ENCODE measurements at places on chromosomes 3 and 15.

DNA sequence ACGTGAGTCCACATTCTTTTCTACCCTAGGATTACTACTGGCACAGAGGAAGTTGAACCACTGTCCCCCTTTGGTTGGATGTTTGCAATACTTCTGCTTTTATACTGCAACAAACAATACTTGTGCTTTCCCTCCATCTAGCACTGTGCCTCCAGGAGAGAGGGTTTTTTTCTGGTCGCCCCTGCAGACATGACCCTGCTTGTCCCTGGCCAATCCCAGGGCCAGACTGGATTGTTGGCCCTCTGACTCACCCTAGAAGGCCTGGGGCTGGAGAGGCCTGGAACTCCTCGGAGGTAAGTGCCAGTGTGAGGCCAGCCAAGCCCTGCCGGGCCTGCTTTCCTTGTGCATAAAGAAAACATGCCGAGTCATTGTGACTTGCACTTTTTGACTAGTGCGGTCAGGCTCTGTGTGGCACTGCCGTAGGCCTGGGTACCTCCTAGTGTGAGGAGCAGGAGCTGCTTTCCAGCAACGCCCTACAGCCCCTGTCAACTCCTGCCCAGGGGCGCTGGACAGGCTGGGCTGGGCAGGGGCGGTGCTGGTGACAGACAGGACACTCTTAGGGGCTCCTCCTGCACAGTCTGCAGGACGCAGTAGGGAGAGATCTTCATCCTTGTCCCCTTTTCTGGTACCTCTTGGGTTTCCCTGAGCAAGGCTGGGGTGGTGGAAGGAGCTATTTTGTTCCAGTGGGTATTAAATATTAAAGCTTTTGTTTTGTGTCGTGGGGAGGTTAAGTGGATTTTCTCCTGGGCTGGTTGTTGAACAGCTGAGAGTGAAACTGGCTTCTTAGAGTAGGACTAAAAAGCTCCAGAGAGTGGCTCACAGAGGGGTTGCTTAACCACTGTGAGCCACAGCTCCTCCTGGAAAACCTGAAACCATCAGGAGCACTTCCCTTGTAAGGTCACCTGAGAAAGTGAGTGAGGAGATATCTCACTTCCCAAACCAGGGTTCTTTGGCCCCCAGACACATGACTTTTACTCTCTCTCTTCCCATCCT is 14.4 kb upstream of the TKT start:
- peak; percentile 87 for DNase-seq

DNA sequence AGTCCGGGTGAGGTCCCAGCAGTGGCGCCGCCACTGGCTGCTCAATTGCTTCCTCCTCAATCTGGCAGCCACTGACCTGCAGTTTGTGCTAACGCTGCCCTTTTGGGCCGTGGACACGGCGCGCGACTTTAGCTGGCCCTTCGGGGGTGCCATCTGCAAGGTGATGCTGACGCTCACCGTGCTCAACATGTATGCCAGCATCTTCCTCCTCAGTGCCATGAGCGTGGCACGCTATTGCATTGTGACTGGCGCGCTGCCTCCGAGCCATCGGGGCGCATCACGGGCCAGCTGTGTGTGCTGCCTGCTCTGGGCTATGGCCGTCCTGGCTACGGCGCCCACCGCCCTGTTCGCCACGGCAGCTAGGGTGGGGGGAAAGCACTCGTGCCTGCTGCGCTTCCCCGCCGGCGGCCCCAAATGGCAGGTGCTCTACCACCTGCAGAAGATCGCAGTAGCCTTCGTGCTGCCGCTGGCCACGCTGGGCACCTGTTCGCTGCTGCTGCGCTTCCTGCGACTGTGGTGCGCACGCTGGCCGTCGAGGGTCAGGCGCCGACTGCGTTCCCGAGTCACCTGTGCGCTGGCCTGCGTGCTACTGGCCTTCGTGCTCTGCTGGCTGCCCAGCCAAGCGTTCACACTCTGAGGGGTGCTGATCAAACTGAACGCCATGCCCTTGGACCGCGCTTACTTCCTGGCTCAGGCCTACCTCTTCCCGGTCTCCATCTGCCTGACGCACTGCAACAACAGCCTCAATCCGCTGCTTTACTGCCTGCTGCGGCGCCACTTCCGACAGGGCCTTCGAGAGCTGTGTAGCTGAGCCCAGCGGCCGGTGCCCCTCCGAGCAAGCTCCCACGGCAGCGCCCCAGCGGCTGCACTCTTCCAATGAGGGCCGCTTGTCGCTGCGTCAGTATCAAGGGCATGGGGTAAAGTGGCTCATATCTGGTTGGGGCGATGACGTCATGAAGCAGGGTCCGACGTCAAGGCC is 20.3 kb upstream of the ADAMTS7 start:
- DNase-seq, result no peak

DNA sequence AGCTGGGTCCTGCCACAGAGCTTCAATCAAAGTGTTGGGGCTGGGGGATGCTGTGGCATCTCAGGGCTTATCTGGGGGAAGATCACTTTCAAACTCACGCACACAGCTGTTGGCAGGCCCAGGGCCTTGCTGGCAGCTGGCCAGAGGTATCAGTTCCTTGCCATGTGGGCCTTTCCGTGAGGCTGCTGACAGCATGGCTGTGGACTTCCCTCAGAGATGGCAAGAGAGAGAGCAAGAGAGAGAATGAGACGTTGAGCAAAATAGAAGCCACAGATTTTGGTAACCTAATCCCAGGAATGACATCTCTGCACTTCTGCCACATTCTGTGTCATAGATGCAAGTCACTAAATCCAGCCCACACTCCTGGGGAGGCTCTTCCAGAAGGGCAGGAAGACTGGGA is 91.0 kb downstream of the TPRG1 start:
- DNase-seq, result no peak

GRCh38 chr3:111910806-111911205 is 51.7 kb downstream of the PHLDB2 start:
- DNase-seq, result no peak

DNA sequence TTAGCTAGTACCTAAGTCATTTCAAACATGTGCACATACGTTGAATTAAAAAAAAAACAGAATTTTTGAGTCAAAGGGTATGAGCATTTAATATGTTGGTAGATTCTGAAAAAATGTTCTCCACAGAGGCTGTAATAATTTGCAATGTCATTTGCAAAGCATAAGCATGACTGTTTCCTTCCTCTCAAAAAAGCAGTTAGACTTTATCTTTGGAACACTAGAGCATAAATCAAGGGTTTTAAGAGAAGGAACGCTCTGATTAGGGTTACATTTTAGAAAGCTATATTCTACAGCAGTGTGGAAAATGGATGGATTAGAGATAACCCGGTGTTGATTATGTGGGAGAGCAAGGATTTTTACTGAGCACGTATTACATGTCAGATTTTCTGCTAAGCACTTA is 193.7 kb downstream of the WDR72 start:
- DNase-seq, result no peak

DNA sequence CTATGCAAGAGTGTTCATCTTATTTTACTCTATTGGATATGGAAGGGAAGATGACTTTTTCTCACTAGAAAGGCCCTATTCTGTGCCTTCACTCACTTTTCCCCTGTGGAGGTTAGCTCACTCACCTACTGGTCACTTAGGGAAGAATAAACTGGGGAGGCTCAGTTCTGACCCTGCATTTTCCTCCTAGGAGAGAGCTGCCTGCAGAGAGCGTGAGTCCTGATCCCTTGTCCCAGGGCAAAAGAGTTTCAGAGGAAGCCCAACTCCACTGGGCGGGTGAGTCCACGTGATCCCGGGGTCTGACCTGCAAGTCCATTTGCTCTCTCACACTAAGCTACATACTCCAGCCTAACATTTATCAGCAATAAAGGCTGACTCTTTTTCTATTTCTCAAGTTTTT is 8.4 kb downstream of the MORC1 start:
- DNase-seq, result no peak

DNA sequence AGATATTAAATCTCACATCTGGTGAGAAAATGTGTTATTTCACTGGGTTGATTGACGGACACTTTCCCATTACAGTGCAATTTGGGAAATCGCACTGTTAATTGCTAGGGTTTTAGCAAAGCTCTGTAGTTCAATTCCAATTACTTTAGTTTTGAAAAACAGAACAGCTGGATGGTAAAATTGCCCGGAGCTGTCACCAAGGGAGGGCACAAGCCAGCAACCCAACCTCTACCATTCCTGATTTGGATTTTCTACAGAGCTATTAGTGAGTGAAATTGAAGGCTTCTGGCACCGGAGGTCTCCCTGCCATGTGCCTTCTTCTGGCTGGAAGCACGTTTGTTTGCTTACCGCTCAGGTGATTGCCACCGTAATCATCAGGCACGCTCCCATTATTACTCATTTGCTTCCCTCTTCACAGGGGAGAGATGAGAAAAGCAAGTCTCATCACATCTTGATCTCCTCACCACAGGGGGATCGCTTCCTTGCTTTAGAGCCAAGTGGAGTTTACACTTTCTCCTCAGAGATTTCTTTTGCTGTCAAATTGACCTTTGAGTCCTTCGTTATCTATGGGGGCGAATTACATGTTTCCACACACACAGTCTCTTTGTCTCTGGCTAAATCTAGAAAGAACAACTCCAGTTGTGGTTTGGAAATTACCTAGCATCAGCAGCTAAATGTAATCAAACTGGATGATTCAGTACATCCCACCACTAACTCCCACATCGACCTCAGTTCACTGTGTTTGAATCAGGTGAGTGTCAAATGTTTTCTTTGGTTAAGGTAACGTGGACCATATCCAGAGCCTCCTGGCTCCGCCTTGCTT is 421.7 kb upstream of the GOLIM4 start:
- no peak for DNase-seq

DNA sequence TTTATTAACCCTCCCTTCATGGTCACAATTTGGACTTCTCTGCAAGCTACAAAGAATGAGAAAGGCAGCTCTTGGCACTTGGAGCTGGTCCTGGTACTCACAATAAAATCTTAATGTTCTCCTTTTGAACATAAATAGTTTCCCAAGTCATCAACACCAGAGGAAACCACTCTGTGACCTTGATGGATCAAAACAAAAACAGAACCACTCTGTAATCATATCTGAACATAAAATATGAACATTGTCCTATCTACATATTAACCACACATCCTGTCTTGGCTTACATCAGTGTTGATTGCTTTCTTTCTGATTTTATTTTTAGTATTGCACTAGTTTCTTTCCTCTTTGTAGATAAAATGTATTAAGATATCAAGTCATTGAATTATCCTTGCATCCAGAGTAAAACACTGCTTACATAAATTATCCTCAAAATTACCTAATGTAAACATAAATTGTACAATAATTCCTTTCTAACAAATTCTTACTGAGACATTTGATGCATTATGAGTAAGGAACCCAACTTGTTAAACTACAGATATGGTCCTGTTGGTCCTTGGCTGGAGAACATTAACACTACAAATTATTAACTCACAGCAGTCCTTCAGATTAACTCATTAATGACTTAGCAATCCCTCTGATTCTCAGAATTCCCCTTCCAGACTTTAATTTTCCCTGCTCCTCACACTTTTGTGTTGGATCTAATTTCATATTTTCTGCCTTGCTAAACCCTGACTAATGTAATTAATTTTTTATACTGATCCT is 860.5 kb downstream of the DIPK2A start:
- DNase-seq, result no peak

GRCh38 chr3:52205727-52206372 is 7.9 kb downstream of the ALAS1 start:
- no peak for DNase-seq

Data from uterus (tissue), 4 donors.